ENCODE measurements at places on chromosomes 6 and 20. TPM values are rescaled to one million over a fixed set of nuclear protein-coding genes. Genes with fewer than 3 reads are reported as not detected.

SRMS gene
- total RNA-seq: not detected

DNA sequence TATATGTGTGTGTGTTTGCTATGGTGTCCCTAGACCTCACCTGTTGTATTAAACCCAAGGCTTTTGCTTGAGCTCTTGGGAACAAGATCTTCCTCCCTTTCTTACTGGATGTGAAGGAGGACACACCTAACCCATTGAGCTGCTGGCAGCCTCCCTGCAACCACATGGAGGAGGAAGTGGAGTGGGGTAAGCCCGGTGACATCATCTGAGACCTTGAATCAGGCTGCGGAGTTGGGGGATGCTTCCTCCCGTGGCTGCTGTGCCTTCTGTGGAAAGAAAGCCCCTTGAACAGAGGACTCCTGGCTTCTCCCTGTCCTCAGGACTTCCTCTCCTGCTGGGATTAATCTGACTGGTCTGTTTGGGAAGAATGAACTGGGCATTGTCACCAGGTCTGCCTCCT is 3.3 kb downstream of the CST11 start:
- H3K4me1 ChIP-seq: no peaks in the 10 kb centered on the region
- no peak overlapping the region for H3K27ac ChIP-seq
- H3K36me3 ChIP-seq: no peaks in the 10 kb centered on the region
- no peak overlapping the region for H3K4me3 ChIP-seq

- H3K27ac ChIP-seq: no peak overlapping the region
- H3K36me3 ChIP-seq: no peaks in the 10 kb centered on the region
- H3K4me3 ChIP-seq: no peak overlapping the region
- H3K4me1 ChIP-seq: no peaks in the 10 kb centered on the region
- peaks cover 15% of the 10 kb centered on the region for H3K27me3 ChIP-seq
- DNase-seq: no peak
These were observed 18.6 kb upstream of the COL12A1 start for GRCh38 chr6:75224303-75224926.

- H3K27me3 ChIP-seq: no peaks in the 10 kb centered on the region
- H3K4me3 ChIP-seq: no peak overlapping the region
- no peak overlapping the region for H3K27ac ChIP-seq
- no peaks in the 10 kb centered on the region for H3K4me1 ChIP-seq
- H3K36me3 ChIP-seq: no peaks in the 10 kb centered on the region
These were observed 105.3 kb upstream of the KHDRBS2 start for GRCh38 chr6:62391358-62391757.
